Activated T-cell treated with anti-CD3 and anti-CD28 coated beads, Interleukin-2, amount 50 U/mL, for 24 hours (primary cell): ENCODE measurements at places on chromosomes 7 and 10.

DNA sequence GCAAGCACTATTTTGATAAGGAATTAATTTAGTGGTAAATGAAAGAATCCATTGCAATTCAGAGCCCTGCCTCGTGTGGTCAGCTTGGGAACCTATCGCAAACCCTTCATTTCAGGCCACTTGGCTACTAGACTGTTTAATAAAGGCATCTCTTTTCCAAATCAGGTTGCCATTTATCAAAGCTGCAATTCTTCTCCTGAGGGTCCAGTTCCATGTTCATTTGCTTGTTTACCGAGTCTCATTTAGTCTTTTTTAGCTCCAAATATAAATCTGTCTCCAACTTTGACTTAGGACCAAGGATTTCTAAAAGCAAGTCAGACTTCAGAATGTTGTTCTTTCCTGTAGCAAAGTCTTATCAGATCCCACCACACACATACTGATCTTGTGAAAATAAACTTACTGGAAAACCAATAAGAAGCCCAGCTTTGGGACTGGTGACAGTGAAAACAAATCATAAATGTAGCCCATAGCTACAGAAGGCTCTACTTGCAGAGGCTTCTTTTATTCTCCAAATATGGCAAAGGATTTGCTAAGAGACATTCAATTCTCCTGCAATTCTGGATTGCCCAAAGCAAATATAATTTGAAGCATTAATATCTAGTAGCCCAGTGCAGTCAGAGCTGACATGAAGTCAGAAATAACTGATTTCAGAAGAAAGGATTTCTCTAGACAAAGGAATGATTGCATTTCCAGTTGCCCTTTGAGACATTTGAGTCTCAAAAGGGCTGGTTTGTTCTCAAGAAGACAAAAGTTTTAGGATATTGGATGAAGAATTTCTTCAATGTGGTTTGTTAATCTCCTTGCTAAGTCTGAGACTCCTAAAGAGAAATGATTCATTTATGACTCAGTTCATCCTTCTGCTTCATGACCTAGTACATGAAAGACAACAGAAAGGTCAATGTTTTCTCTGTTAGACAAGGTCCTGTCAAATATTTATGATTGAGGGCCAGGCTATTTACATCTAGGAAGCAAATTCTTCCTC, 28.0 kb downstream of the PPP1R3C start:
- peaks cover 4% of the 10 kb centered on the region for H3K4me1 ChIP-seq
- no peaks in the 10 kb centered on the region for H3K36me3 ChIP-seq
- no peak overlapping the region for H3K27ac ChIP-seq
- peaks cover 5% of the 10 kb centered on the region for H3K27me3 ChIP-seq

DNA sequence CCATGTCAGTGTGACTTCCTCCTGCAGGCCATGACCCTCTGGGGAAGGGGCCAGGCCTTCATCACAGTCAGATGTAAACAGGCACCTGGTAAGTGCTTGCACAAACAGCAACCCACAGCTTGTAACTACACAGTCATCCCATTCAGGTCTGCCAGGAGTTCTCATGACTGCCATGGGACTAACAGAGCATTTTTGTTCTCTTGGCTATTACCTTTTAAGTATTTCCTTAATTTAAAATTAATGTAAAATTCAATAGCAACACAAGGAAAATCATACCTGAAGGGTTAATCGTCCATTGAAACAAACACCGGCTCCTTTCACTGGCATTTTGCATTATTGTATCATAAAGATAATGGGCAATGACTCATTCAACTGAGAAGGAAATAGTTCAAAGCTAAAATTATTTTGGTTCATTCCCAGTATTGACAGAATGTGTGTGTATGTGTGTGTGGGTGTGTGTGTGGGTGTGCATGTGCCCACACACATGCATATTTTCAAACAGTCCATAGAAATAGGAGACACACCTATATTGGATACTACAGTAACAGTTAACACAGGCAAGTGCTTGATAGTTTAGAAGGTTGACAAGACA, 307.9 kb downstream of the WDR11 start:
- no peak overlapping the region for H3K27ac ChIP-seq
- no peak overlapping the region for H3K4me3 ChIP-seq
- no peaks in the 10 kb centered on the region for H3K27me3 ChIP-seq
- H3K4me1 ChIP-seq: peaks cover 4% of the 10 kb centered on the region
- no peak for DNase-seq

DNA sequence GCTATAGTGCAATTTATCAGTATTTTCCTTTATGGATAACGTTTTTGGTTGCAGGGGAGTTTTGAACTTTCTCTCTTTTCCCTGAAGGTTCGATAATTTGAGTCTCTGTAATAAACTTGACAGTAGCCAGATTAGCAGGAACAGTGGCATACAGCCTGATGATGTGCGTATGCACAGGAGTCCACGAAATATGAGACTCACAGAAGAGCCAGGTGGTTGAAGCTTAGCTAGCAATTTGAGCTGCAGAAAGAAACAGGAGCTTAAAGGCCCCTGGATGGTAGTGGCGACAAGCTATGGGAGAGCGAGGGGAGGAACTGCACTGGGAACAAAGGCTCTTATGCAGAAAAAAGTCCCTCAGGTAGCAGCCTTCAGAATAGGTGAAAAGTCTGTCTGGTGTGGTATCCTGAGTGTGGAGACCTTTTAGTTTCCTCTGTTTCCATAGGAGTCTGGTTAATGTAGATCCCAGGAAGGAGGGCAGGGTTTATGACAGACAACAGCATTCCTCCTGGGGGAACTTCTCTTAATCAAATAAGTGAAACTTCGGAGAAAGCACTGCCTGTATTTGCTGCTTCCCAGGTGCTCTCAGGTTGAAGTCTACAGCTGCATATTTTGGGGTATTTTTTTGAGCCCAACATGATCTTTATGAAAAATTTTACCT, 32.7 kb downstream of the FANK1 start:
- DNase-seq: no peak
- H3K27ac ChIP-seq: no peak overlapping the region
- no peak overlapping the region for H3K4me3 ChIP-seq
- H3K4me1 ChIP-seq: no peaks in the 10 kb centered on the region

- DNase-seq: no peak
- H3K27me3 ChIP-seq: peaks cover 16% of the 10 kb centered on the region
- H3K4me1 ChIP-seq: no peaks in the 10 kb centered on the region
- no peak overlapping the region for H3K27ac ChIP-seq
- H3K36me3 ChIP-seq: no peaks in the 10 kb centered on the region
- H3K4me3 ChIP-seq: no peak overlapping the region
These were observed 7.8 kb upstream of the GPR141 start for GRCh38 chr7:37675749-37676148.

GRCh38 chr7:23938937-23939552, 229.0 kb downstream of the STK31 start:
- H3K4me3 ChIP-seq: no peak overlapping the region
- no peak overlapping the region for H3K27ac ChIP-seq
- no peak for DNase-seq
- H3K4me1 ChIP-seq: no peaks in the 10 kb centered on the region
- peaks cover 39% of the 10 kb centered on the region for H3K27me3 ChIP-seq

- H3K27ac ChIP-seq: no peak overlapping the region
- H3K36me3 ChIP-seq: no peaks in the 10 kb centered on the region
- H3K4me1 ChIP-seq: peaks cover 8% of the 10 kb centered on the region
- no peaks in the 10 kb centered on the region for H3K27me3 ChIP-seq
These were observed 248.5 kb upstream of the NPY start for GRCh38 chr7:24035366-24036032.

DNA sequence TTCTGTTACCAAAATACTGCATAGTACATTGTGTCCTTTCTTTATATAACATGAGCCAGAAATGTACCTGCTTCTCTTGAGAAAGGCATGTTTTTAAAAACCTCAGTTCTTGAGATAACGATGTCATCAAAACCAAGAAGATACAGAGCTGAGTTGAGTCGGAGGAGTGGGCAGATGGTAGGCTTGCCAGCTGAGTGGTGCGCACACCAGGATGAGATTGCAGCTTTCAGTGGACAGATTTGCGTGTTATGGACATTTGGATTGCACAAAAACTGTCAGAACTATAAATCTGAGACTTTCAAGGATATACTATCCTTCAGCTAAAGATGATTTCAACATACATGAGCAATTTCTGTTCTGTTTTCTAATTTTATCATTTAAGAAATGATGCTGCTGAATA, 25.0 kb downstream of the PRKAR2B start:
- DNase-seq: no peak
- no peak overlapping the region for H3K4me3 ChIP-seq
- H3K4me1 ChIP-seq: peaks cover 4% of the 10 kb centered on the region
- H3K27ac ChIP-seq: no peak overlapping the region
- H3K36me3 ChIP-seq: no peaks in the 10 kb centered on the region
- peaks cover 2% of the 10 kb centered on the region for H3K27me3 ChIP-seq

DNA sequence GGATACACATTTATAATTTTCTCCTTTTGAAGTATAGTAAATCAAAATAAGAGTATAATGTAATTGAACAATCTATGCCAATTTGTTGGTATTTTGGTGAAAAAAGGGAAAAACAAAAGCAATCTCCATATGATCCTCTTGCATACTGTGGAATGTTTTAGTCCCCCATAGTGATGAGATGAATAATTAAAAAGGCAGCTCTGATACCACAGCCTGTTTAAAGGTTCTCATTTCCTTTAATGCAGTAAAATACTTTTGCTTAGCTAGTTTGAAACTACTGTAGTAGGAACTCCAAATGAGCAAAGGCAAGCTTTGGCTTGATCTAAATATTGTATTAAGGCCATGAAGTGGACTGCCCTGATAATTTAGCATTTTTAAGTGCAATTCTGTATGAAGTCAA, 77.6 kb downstream of the VTI1A start:
- peaks cover 39% of the 10 kb centered on the region for H3K4me1 ChIP-seq
- no peak for DNase-seq
- H3K27me3 ChIP-seq: no peaks in the 10 kb centered on the region
- H3K4me3 ChIP-seq: no peak overlapping the region

DNA sequence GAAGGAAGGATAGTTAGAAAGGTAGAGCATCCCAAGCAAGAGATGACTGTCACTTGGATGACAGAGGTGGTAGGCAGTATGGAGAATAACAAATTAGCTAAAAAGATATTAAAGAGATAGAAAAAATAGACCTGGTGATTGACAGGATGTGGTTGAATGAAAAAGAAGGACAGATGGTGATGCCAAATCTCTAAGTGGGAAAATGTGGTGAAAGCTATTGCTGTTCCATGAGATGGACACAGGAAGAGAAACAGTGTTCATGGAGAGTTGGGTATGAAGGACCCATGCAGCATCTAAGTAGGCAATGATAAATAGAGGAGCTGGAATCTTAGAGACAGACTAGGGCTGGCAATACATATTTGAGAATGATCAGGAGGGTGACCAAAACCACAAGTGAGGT, 30.7 kb downstream of the FAM13C start:
- no peak for DNase-seq
- no peaks in the 10 kb centered on the region for H3K36me3 ChIP-seq
- H3K4me3 ChIP-seq: no peak overlapping the region
- H3K27ac ChIP-seq: no peak overlapping the region
- H3K4me1 ChIP-seq: no peaks in the 10 kb centered on the region

DNA sequence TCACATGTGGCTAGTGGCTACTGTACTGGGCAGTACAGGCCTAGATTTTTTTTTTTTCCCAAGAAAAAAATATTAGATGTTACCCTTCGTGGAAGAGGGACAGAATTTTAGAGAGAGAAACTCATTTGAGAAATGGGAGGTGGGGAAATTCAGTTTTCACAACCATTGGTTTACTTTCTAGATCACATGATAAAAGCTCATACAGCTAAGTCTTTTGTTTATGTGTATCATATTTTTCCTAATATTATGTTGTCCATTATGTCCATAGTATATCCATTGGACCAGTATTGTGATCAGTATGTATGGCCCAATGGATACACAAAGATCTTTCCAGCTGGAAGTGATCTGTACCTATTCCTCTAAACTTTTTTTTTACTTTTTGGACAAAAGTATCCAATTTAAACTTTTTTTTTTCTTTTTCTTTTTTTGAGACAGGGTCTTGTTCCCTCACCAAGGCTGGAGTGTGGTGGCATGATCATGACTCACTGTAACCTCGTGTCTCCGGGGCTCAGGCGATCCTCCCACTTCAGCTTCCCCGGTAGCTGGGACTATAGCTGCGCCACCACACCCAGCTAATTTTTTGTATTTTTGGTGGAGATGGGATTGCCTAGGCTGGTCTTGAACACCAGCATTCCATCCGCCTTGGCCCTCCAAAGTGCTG, 4.1 kb downstream of the CALU start:
- H3K4me1 ChIP-seq: peaks cover 70% of the 10 kb centered on the region
- H3K36me3 ChIP-seq: peaks cover 68% of the 10 kb centered on the region
- H3K4me3 ChIP-seq: no peak overlapping the region

DNA sequence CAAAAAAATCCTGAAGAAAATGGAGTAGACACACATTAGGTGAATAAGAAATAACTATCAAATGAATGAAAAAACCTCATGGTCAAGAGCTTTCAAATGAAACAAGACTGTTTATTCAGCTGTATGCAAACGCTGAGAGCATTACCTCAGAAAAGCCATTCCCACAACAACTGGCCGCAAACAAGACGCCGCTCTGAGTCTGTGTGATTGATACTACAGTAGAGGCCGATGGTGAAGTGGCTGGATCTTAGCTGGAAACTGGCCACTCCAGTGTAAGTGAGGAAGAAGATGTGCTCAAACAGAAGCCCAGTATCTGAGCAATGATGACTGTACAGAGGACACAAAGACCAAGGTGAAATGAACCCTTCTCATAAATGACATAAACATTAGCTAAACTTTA, 252.4 kb upstream of the GHITM start:
- H3K27me3 ChIP-seq: peaks cover 8% of the 10 kb centered on the region
- no peak overlapping the region for H3K27ac ChIP-seq
- no peaks in the 10 kb centered on the region for H3K4me1 ChIP-seq
- no peak overlapping the region for H3K4me3 ChIP-seq
